ENCODE measurements at places on chromosomes 13 and 19.

GRCh38 chr13:21297447-21297846 is 121.0 kb downstream of the MRPL57 start:
- DNase-seq, result no peak

GRCh38 chr19:41993612-41994483 is at the start of gene ATP1A3:
ATP1A3 (minus strand) TSS chr19:41994230; CDS start chr19:41994076, 154 bp downstream.
- peak; percentile 93 for DNase-seq

DNA sequence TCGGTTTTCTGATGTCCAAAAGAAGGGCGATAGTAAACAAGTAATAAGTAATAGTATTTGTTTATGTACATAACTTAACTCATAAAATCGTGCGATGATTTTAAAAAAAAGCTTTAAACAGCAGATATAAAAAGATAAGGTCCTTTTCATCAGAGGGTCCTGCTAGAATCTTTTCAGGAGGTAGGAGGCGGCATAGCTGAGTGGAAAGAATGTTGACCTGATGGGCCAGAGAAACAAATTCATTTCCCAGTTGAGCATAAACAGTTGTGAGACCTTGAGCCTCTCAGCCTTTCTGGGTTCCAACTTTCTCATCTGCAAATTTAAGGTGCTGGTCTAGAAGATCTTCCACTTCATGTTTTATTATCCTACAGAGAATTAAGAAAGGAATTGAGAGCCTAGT is 173.5 kb downstream of the LACC1 start:
- DNase-seq, result no peak

DNA sequence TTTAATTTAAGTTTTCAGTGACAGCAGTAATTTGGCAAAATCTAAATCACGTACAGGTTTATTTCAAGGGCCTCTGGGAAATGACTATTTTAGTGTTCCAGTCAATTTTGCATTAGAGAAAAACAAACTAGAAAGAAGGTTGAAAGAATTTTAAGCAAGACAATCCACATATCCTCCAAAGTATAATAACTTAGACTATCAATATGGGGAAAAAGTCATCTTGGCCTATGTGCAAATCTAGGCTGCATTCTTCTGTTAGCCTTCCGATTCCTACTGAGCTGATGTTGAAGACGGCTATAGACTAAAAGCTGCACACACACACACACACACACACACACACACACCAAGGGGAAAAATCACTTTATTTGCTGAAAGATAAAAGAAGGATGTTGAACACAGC is 81.3 kb downstream of the SLITRK6 start:
- no peak for DNase-seq

DNA sequence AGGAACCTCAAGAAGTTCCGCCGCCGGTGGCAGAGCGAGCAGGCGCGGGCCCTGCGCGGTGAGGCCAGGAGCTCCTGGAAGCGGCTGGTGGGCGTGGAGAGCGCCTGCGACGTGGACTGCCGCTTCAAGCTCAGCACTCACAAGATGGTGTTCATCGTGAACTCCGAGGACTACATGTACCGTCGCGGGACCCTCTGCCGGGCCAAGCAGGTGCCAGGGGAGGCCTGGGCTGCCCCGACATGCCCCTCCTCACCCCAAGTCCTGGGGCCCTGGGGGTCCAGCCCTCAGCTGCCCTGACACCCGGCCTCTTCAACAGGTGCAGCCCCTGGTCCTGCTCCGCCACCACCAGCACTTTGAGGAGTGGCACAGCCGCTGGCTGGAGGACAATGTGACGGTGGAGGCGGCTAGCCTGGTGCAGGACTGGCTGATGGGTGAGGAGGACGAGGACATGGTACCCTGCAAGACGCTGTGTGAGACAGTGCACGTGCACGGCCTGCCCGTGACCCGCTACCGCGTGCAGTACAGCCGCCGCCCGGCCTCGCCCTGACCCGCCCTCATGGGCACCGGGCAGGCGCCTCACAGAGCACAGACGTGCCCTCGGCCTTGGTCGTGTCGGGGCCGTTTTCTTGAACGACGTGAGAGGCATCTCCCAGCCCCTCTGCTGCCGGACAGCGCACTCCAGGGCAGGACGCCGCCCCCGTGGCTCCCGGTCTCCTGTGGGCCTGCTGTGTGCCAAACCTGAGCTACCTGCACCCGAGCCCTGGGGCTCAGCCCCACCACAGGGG is 10.4 kb upstream of the F2RL3 start:
- no peak for DNase-seq

GRCh38 chr19:1451916-1452801 is 2.2 kb downstream of the APC2 start:
- no peak for DNase-seq

GRCh38 chr13:95523598-95523997 is 28.9 kb upstream of the CLDN10 start:
- DNase-seq, result no peak

- DNase-seq, result no peak
Measured at GRCh38 chr13:73603646-73604045, 530.6 kb downstream of the KLF12 start.

GRCh38 chr13:47069133-47069532 is 172.3 kb upstream of the HTR2A start:
- no peak for DNase-seq

- DNase-seq, result no peak
Measured at GRCh38 chr13:105519771-105520170, 1015.7 kb downstream of the EFNB2 start.

DNA sequence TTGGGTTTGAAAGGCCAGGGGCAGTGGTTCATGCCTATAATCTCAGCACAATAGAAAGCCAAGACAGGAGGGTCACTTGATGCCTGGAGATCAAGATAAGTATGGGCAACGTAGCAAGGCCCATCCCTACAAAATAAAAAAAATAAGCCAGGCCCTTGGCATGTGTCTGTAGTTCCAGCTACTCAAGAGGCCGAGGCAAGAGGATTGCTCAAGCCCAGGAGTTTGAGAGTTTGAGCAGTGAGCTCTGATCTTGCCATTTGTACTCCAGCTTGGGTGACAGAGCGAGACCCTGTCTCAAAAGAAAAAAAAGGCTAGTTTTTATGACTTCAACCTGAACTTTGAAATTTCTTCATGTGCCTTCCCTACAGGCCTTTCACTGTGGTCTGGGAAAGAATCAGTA is 5.2 kb upstream of the ZNF480 start:
- DNase-seq, result no peak

GRCh38 chr19:51777570-51778462 is 16.8 kb downstream of the FPR2 start:
- DNase-seq, result peak; percentile 15

GRCh38 chr13:20342311-20342710 is 110.2 kb upstream of the GJB6 start:
- DNase-seq, result no peak

GRCh38 chr13:27168906-27169657 is 2.5 kb downstream of the USP12 start:
- DNase-seq, result no peak

- DNase-seq, result no peak
Measured at GRCh38 chr13:22018076-22018835, 347.4 kb downstream of the FGF9 start.

GRCh38 chr19:17946965-17947784 is 14.4 kb downstream of the CCDC124 start:
- no peak for DNase-seq

GRCh38 chr13:22964245-22964966 is 216.4 kb upstream of the SGCG start:
- DNase-seq, result no peak

- DNase-seq, result no peak
Measured at GRCh38 chr13:50611117-50611781, 232.2 kb downstream of the DLEU7 start.

DNA sequence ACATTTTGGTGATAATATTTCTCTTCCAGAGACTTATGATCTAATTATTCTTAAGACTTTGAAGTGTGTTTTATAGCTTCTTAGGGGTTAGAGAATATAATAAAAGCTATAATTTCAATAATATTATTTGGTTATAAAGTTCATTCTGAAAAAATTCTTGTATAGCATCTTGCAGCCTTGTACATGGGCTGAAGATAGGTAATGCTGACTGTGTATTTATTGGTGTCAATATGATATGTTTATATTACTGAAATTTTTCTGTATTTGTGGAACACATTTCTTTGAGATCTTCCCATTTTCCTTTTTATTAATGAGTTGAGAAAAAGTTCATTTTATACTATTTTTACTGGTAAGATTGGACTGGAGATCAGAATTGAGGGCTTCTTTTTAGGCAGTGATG is 87.8 kb downstream of the TDRD3 start:
- no peak for DNase-seq

- DNase-seq, result no peak
Measured at GRCh38 chr13:78779608-78780007, 120.7 kb upstream of the OBI1 start.

- no peak for DNase-seq
Measured at GRCh38 chr13:112320303-112320702, 55.9 kb upstream of the SPACA7 start.

DNA sequence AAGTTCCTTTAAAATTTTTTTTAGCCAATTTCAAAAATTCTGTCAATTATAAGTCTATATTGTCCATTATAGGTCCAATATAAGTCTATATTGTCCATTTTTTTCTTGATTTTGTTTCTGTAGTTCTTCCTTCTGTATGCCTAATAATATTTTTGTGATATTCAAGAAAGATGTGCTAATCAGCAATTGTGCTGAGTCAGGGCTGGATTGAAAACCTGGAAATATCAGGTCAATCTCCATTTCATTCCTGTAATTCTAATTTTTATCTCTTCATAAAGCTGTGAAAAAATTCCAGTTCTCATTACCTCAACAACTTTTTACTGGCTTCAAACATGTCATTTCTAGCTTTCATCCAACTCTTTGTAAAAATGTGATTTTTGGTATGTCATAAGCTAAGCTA is 353.7 kb downstream of the SLITRK6 start:
- no peak for DNase-seq

DNA sequence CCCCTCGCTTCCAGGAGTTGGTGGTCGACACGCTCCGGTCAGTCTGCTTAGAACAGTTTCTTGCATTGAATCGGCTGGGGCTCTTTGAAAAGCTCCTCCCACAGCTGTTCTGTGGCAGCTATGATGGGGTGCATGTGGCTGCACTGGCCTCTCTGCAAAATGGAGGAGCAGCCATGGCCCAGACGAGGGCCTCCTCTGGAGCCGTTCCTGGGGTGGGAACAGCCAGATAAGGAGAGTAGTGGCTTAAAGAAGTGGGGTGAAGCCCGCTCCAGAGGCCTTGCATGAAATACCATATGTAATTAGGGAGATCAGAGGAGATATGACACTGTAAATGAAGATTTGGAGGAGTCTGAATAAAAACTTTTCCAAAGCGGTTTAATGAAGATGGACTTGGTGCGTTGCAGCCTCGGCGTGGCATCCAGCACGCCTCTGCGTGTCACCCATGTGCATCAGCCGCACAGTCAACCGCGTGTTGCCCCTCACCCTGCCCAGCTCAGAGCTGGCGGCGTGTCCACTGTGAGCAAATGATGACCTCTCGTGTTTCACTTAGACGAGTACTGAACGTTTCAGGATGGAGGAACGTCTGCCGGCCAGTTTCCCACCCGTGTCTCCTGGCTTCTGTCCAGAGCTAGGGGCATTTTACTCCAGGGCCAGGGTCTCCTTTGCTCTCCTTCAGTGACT is 199.2 kb downstream of the TEX29 start:
- no peak for DNase-seq

DNA sequence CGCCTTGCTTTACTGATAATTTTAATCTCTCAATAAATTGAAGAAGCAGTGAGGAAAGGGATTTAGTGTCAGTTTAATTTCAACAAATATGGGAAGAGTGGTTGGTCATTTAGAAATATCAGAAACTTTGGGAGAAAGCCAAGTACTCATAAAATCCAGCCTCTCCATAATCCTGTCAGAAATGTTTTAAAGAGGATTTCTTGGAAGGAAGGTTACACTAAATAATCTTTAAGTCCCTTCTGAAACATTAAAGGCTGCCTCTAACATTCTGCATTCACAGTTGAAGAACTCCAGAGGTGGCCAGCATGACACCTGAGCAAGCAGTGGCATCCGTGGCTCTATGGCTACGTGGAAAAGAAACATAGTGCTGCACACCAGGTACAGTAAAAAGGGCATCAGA is 378.5 kb downstream of the ENOX1 start:
- DNase-seq, result no peak

DNA sequence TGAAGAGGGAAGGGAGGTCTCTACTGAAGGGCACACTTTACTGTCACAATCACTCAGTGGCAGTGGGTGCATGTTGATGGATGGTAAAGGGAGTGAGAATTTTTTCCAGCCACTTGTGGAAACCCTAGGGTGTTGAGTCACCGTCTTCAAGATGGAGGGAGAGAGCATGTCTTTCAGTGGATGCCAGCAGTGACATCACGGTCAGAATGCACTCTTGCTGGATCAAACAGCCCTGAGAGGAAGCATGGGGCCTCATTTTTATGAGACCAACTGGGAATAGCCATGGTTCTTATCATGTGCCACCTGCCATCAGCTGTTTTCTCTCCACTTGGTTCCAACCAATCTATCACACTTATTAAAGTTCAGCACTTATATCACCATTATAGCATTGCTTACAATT is 182.5 kb downstream of the KCNRG start:
- DNase-seq, result no peak

DNA sequence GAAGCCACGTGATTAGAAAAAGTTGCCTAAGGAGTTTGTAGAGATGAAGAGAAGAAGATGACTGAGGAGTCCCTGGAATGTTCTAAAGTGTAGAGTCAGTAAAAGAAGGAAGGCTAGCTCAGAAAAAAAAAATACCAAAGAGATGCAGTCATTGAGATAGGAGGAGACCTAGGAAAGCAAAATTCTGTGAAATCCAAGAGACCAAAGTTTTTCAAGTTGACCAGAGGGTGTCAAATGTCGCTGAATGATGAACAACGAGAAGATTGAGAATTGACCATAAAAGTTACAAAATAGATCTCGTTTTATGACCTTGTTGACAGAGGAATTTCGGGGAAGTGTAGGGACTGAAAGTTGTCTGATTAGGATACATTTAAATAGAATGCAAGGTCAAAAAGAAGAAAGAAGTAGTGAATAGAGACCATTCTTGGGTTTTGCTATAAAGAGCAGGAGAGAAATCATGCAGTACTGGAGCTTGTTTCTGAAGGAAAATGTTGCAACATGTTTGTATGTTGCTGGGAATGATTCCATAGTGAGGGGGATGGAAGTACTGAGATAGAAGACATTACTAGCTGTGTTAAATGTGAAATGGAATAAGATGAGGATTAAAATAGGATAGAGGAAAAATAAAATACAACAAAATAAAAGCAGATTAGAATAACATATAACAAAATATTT is 30.2 kb upstream of the HTR2A start:
- no peak for DNase-seq

GRCh38 chr13:27601208-27601607 is 19.1 kb downstream of the LNX2 start:
- no peak for DNase-seq
